ENCODE measurements at places on chromosomes 11 and 22.

DNA sequence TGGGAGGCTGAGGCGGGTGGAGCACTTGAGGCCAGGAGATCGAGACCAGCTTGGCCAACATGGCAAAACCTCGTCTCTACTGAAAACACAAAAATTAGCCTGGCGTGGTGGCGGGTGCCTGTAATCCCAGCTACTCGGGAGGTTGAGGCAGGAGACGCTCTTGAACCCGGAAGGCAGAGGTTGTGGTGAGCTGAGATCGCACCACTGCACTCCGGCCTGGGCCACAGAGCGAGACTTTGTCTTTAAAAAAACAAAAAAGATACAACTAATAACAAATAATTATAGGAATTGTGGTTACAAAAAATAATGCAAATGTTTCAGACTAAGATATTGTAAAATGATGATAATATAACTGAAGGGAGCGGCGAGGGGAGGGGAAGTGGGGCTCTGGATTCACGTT is 90.3 kb upstream of the RTL6 start:
- no peak for DNase-seq

- no peak for DNase-seq
Observed at GRCh38 chr11:47918882-47919495, 61.4 kb upstream of the PTPRJ start.

DNA sequence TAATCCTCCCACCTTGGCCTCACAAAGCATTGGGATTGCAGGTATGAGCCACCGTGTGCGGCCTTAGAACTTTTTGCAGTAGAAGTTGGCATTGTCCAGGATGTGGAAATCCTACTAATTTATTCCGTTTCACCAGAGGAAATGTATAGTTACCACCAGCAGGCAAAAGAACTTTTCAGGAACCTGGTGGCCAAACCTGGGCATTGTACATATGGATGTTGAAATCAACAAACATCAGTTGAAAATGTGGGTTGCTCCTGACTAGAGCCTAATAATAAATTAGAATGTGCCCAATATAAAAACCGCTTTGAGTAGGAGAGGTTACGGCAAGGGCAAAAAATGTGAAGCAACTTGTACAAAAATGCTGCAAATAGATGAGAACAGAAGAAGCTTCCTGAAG is 40.7 kb upstream of the XBP1 start:
- no peak for DNase-seq

DNA sequence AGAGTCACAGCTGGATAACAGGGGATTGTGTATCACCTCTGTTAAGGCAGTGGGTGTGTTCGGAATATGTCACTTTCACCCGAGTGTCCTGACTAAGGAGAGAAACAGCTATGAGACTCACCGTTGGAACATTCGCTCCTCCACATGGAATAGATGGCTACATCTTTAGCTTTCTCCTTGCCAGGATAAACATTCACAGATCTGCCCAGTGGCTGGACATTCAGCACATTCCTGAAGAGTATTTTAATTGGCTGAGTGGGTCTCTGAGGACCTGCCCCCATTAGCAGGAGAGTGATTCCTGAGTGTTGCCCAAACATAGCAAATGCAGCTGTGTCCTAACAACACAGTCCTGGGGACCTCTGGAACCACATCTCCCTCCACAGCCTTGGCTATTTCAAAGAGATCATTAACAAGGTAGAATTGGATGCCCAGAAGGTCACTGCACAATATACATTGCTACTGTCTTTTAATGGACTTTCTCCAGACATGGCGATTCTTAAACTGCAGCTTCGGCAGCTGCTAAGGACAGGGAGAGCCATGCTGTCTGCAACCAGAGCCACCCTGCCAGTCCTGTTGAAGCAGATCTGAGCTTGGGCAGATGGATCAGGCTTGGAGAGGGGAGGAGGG is 435.0 kb upstream of the CADM1 start:
- no peak for DNase-seq

DNA sequence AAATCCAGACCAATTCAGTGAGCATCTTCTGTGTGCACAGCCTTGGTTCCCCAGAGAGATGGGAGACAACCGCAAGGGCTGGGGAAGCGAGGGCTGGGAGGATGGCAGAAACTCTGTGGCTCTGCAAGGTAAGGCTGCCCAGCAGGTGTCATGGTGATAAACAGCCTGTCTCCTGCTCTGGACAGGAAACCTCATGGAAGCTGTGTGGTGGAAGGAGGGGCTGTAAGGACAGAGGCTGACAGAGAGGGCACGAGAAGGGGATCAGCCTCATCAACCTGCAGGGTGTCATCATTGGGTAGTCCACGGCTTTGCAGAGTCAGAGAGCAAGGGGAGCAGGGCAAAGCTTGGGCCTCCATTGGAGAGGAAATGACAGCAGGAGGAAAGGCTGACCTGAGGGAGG is 138.4 kb upstream of the CADM1 start:
- no peak for DNase-seq

All from retinal pigment epithelial cell (primary cell).